ENCODE measurements at places on chromosomes 7 and 10.

- no peak for DNase-seq
Measured at GRCh38 chr7:127786184-127786583, 134.2 kb downstream of the SND1 start.

- peak; percentile 49 for DNase-seq
Measured at GRCh38 chr10:26697163-26697921, at the start of gene PDSS1. TSS of gene PDSS1 (plus strand) at chr10:26697701. CDS start at chr10:26697712, 11 bp downstream.

DNA sequence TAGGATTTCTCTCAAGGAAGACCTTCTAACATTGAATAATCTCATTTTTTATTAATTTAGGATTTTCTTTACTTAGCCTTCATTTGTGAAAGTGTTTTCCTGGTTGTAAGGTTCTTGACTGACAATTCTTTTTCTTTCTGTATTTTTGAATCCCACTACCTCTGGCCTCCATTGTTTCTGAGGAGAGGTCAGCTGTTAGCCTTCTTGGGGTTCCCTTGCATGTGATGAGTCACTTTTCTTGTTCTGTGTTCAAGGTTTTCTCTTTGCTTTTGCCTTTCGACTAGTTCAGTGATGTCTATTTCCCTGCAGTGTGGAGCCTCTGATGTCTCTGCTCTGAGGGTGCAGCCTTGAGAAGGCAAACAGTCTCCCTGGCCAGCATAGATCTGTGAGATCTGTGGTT lies 304.1 kb upstream of the ZNF32 start:
- no peak for DNase-seq

DNA sequence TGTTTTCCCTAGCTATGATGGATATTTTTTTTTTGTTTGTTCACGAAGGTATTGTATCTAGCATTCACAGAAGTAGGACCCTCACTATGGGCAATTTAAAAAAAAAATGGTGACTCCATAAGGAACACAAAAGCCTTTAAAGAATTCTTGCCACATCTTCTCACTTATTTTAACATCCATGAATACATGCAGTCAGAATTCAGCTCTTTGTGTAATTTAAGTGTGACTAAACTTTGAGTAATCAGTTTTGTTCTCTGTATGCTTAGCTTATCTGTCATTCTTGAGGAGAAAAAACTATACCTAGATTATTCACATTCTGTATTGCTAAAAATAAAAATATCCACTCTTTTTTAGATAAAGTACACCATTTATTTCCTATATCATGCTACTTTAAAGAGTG lies 313.2 kb upstream of the KCND2 start:
- no peak for DNase-seq

DNA sequence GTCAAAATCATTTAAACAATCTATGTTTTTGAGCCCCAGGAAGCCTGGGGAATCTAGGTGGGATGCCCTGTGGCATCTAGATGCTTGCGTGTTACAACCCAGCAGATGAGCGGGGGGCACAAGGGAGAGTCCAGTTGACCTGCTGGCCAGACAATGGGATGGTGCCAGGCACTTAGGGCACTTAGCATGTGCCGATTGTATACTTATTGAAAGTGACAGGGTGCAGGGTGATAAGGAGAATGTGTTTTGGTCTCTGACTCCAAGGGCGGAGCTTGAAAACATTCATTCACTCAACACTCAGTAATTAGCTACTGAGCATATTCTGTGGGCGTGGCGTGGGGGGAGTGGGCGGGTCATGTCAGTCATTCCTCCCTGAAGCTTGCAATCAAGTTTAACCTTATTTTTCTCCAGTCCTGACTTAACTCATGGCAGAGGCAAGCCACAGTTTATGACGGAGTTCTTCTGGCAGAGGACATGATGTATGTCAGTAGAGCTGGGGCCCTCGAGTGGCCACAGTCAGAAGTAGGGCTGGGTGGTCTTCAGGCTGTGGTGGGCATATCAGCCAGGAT lies 115.1 kb downstream of the PRKCQ start:
- no peak for DNase-seq

- DNase-seq, result peak; percentile 44
Measured at GRCh38 chr7:3065724-3066143, 22.1 kb upstream of the CARD11 start.

GRCh38 chr7:136884492-136884891 lies 16.0 kb downstream of the CHRM2 start:
- no peak for DNase-seq

- no peak for DNase-seq
Measured at GRCh38 chr7:157622408-157623205, 285.8 kb downstream of the DNAJB6 start.

- DNase-seq, result no peak
Measured at GRCh38 chr10:123409426-123409825, 255.2 kb downstream of the BUB3 start.

Data from T-helper 17 cell (primary cell).